ENCODE measurements at places on chromosomes 2 and 18.

DNA sequence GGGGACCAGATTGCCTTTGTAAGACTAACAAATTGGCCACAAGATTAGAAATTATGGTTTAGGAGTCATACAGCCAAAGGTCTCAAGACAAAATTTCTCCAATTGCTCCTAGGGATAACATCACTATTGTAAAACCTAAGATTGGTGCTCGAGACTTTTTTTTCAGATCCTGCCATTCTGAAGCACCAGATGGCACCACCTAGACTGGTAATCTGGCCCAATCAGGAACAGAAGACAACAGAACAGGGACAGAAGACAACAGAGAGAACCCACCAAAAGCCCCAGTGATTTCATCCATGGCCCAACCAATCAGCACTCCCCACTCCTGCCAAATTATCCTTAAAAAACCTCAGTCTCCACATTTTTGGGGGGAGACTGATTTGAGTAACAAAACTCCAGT, 66.8 kb downstream of the LINC00305 start:
- DNase-seq: no peak

DNA sequence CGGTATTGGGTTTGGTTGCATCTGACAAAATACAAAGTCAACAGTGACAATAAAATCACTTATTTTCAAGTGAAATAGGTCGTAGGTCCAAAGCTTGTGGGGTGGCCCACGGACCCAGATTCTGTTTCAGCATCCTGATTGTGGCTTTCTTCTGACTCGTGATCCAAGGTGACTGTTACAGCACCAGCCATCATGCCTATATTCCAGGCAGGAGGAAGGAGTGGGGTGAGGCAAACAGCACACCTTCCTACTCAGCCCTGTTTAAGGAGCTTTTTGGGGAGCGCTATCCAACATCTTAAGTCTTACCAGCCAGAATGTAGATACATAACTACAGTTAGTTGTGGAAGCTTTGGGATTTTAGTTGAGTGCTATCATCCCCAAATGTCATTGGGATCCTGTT, 8.7 kb upstream of the SNORC start:
- DNase-seq: no peak

DNA sequence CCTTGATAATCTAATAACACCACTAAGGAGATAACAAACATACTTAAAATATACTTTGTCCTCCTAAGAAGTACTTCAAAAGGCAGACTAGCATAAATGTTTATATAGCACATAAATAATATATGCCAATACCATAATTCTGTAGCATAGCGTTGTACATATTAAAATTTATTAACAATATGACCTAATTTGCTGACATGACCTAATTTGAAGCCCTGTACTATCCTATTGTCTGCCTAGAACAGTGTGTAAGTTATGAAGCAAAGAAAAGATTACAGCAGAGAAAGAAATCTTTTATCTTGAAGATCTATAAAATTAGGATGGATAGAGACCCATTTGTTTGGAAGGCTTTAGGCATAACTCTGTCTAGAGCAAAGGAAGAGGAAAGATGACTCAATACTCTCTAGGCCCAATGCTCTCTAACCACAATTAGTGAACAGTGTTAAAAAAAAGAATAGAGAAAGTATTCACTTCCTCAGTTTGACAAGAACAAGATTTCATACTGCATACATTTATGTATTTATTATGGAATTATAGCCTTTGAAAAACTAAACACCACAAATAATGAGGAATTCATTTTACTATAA, 231.3 kb downstream of the ZRANB3 start:
- DNase-seq: peak; percentile 5

DNA sequence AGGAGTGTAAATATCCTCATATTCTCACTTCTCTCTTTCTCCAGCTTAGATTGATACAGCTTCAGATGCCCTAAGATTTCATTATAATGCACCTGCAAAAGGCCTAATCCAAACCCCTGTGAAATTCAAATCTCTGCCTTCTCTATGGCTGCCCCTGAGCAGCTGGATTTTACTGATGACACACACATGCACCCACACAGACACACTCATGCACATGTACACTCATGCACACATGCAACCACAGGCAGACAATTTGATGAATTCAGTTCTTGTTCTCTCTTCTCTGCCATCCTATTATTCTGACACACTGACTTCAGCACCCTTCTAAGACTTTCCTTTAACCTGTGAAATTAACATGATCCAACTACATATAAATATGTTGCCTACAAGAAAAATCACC, 563.2 kb downstream of the RNF144A start:
- no peak for DNase-seq

GRCh38 chr2:88603146-88603545, 24.1 kb downstream of the EIF2AK3 start:
- DNase-seq: peak; percentile 64

GRCh38 chr18:38751211-38751610, 1185.6 kb upstream of the CELF4 start:
- DNase-seq: no peak

DNA sequence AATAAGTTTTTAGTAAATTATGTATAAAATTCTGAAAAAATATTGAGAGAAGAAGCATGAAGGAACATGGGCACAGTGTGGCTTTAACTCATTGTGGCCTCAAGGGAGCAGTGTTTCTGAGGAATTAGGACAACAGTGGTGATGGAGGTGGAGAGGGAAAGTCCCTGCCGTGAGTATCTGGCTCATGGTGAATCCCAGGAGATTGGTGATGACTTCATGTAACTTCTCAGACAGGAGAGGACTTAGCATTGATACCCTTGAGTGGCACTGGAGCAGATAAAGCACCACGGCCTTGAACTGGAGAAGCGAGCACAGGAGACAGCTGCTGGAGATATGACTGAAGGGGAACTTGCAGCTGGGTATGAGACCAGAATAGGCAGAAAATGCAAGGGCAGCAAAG, 35.0 kb upstream of the LRP1B start:
- peak; percentile 53 for DNase-seq

DNA sequence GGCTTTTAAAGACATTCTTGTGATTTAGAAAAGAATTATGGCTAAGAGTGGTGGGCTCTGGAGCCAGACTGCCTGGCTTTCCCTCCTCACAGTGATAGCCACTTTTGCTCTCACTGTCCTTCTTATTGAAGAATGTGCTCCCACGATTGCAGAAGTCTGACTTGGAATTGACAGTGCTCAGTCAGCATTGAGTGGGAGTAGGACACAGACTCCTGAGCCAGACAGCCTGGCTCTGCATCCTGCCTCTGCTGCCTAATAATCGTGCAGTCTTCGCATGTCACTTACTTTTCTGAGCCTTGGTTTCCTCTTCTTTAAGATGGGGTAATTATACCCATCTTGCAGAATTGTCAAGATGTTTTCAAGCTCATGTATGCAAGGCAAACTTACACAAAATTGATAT, 23.3 kb downstream of the SPATS2L start:
- no peak for DNase-seq

- no peak for DNase-seq
These were observed 135.3 kb downstream of the PTGR3 start for GRCh38 chr18:75073654-75074053.

DNA sequence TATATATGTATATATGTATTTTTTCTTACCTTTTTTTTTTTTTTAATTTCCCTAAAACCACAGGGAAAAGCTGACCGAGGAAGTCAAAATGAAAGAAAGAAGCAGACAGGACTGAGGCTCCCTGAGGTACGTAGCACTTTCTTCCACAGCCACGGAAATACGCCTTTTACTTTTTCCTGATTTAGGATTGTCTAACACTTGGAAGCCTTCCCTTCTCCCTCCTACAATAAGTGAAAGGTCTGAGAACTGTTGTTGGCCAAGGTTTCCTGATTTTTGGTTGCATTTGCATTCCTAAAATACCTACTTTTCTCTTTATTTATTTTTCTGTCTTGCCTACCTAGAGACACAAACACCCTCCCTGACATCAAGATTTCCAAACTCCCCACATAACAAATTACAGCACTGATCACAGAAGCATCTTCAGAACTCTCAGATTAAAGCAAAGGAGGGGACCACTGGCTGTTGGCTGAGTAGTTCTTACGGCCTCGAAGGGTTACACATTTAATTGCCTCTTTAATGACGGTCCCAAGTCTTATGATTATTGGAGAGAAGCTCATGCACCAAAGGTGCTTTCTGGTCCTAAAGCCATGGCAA, 778.5 kb upstream of the FANCL start:
- DNase-seq: no peak

DNA sequence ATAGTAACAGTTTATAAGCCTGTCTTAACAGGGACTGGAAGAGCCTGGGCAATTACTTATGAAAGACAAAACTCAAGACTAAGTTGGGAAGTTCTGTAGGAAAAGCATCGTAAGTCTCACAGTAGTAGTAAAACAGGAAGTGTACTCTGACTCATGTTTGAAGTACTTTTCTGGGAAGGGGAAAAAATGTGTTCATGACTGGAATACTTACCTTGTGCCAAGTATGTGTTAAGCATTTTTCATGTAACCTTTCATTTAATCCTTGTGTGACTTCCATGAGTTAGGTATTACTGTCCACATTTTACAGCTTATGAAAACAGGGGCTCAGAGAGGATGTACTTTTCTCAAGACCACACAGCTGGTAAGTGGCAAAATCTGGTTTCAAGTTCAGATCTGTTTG, 13.7 kb upstream of the SKOR2 start:
- DNase-seq: peak; percentile 64

DNA sequence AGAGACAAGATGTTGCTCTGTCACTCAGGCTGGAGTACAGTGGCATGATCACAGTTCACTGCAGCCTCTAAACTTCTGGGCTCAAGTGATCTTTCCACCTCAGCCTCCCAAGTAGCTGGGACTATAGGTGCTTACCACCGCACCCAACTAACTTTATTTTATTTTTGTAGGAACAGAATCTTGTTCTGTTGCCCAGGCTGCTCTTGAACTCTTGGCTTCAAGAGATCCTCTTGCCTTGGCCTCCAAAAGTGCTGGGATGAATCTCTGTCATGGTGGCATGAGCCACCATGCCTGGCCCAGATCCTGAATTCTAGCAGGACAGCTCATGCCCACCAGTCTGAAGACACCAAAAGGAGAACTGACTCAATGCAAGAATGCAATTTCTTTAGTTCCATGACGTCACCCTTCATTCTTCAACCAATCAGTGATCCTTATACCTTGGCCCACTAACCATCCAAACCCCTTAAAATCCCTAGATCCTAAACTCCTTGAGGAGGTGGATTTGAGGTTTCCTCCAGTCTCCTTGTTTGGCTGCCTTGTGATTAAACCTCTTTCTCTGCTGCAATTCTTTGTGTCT, 25.6 kb upstream of the CXXC1 start:
- DNase-seq: no peak

- no peak for DNase-seq
These were observed 5.0 kb upstream of the ATP6V1B1 start for GRCh38 chr2:70930371-70931329.

GRCh38 chr2:222424276-222424728, at the start of gene SGPP2:
SGPP2 (plus strand) TSS chr2:222424543; CDS start chr2:222424603, 60 bp downstream.
- DNase-seq: no peak

DNA sequence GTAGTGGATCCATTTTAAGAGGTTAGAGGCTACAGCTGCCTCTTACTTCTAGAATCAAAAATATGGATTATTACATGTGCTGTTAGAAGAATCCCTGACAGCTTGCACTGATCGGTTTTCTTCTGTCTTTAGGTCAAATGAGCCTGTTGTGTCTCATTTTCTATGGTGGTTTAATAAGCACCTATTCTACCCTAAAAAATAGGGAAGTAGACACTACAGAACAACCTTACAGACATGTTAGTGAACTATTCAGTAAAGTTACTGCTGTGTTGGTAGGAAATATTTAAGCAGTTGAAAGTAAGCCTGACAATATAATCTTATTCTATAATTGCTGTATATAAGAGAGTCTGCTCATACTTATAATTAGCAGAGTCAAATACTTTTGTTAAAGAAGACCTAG, 168.5 kb upstream of the NOSTRIN start:
- DNase-seq: no peak

GRCh38 chr2:96533292-96534073, 3.1 kb upstream of the ARID5A start:
- peak; percentile 96 for DNase-seq

DNA sequence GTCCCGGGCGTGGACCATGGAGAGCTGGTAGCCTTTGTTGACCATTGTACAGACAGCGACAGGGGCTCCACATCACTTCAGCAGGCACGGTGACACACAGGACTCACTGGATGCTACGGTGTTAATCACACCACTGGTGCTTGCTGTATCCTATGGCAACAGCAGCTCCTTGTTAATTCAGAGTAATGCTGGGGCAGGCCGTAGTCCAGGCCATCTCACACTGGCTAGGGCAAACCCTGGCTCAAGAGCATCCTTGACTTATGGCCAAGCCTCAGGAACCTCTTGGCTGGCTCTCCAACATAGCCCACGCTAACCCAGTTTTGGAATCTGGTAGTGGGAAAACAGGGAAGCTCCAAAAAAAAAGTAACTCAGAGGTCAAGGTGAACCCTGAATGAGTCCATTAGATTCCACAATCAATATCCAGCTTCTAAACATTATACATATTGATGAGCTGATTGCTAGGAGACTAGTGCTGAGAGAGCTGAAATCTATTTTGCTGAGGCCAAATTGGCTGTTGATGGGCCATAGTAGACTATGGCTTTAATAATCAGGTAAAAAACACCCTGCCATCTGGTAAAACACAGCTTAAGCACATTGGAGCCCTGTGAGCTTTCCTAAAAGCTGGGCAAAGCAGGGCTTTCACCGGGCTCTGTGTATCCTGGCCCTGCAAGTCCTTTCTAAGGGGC, 253.6 kb downstream of the PRKCE start:
- DNase-seq: peak; percentile 30

DNA sequence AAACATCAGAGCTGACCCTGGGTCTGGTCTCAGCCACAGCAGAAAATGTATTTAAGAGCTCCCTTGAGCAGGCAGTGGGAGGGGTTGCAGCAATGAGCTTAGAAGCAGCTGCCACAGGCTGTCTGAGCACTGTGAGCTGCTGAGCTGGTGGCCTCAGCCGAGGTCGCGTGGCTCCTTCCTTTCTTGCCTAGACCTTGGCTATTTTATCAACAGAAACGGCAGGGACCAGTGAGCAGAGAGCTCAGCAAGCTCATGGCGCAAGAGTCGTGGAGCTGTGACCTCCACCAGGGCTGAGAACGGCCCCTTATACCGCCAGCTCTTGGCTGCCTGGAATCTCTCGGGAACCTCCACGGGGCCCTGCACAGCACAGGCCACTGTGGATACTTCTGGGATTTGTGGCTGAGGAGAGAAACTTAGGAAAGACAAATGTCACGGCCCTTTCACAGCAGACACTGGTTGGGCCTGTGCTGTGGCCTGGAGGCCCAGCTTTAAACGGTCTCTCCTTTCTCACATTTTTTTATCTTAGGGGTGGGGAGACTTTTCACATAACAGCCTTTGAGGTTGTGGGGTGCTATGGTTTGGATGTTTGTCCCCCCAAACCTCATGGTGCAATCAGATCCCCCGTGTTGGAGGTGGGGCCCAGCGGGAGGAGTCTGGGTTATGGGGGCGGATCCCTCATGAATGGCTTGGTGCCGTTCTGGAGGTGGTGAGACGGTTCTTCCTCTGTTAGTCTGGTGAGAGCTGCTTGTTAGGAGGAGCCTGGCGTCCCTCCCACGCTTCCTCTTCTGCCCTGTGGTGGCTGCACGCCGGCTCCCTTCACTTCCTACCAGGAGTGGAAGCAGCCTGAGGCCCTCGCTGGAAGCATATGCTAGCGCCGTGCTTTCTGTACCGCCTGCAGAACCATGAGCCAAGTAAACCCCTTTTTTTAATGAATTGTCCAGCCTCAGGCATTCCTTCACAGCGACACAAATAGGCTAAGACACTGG, 1.7 kb downstream of the ALLC start:
- DNase-seq: peak; percentile 11

GRCh38 chr2:67702937-67703336, 305.8 kb downstream of the ETAA1 start:
- DNase-seq: no peak

- no peak for DNase-seq
These were observed 10.0 kb downstream of the MYCN start for GRCh38 chr2:15950088-15950952.

Measured in cardiac fibroblast (primary cell).